ENCODE measurements at places on chromosomes 7 and 10.

DNA sequence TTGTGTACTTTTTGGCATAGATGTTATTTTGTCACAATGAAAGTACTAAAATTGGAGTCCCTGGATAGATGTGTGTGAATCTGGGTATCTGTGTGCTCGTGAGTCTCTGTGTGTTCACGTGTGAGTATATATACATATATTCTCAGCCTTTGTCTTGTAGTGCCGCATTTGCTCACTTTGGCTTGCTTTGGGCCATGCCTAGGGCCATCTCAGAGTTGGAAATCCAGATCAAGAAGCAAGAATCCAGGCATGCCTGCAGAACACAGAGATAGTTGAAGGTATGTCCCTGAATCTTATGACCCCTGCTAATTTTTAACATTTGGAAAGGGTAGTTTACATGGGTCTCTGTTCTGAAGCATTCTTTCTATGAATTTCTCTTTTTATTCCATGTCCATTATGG, 208.7 kb downstream of the PHTF2 start:
- DNase-seq, result no peak

- no peak for DNase-seq
Observed at GRCh38 chr10:17077346-17077781, 52.2 kb downstream of the CUBN start.

DNA sequence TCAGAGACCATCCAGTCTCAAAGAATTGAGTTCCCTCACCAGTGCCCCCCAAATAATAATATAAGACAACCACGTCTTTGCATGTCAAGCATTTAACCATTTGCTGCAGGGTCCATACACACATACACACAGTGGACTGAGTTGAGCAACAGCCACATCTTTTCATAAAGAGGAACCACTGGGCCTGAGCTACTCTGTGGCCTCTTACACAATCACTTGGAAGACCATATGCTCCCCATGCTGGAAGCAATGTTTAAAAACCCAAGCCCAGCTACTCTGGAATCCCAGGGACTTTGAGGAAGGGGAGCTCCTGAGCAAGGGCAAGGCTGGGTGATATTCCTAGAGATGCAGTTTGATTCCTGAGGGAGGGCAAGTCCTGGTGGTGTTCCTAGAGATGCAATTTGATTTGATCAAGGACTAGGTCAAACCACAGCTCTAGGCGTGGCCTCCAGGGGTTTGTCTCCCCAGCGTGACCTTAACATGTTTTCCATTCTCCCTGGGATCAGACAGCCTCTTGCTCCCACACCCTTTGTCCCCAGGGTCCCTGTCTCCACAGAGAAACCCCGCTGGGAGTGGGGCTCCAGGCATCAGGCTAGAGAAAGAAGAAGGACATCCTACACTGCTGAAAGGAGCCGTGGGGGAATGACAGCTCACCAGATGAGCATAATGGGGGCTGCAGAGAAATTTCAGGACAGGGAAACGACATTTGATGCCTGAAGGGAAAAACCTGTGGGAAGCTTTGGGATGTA, 376.2 kb upstream of the MGMT start:
- DNase-seq, result no peak

- no peak for DNase-seq
Observed at GRCh38 chr10:99084161-99084560, 151.5 kb downstream of the HPSE2 start.

DNA sequence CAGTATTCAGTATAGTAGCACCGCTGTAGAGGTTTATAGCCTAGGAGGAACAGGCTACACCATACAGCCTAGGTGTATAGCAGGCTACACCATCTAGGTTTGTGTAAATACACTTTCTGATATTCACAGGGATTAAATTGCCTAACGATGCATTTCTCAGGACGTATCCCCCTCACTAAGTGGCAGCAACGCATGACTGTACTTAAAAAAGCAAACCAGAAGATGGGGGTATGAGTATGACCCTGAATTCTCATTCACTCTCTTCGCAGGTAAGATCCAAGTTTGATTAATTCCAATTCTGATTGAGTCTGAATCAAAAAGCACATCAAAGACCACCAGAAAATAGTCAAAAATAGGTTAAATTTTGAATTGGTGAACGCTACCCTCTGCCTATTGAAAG, 972 bp downstream of the ORC5 start:
- no peak for DNase-seq

- no peak for DNase-seq
Observed at GRCh38 chr10:77293773-77294172, 343.8 kb downstream of the KCNMA1 start.

GRCh38 chr10:32988604-32989003, 30.6 kb upstream of the ITGB1 start:
- no peak for DNase-seq

DNA sequence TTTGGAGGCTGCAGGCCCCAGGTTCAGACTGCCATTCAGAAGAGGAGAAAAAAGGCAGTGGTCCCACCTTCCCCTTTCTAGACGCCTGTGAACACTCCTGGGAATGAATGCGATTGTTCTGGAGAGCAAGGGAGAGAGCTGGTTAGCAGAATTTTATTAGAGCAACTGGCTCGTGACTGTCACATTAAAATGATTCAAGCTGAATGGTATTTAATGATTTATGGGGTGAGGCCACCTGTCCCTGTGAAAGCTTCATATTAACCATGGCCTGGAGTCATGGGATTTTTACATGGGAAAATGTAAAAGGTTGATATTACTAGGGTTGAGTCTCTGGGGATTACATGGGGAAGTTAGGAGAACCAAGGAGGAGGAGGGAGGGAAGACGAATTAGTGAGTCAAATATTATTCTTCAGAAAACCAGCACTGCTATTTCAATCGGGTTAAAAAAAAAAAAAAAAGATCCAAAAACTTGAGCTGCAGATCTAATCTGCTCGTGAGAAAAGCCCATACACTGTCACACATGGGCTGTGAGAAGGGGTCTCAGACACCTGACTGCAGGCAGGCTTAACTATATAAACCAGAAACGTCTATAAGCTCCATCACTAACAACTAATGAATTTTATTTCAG, 8.3 kb downstream of the CXCL12 start:
- DNase-seq, result no peak

Measured in activated CD4-positive, alpha-beta T cell treated with anti-CD3 and anti-CD28 coated beads for 4 hours (primary cell).